ENCODE measurements at places on chromosomes 2 and 18. TPM values are rescaled to one million over a fixed set of nuclear protein-coding genes. Genes with fewer than 3 reads are reported as not detected.

The TM4SF20 gene
- total RNA-seq, result not detected

GRCh38 chr2:68031542-68032160, 31.2 kb downstream of the C1D start:
- no peak for DNase-seq

DNA sequence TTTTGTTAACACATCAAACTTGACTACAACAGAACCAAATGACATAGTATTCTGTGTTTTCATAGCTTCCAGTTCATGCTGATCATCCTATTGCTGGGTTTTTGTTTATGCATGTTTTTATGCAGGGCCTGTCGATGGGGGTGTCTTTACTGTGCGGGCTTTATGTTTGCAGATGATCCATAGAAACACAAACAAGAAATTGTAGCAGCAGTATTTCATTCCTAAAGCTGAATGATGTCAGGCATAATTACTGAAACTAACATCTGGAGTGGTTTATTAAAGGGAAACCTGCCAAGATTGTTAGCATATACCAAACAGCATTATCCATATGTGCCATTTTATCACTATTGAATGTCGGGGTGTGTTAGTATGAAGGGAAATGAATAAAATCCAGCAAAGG, 129.7 kb downstream of the PTPRM start:
- no peak for DNase-seq

GRCh38 chr2:197168705-197169104, 141.9 kb downstream of the ANKRD44 start:
- peak; percentile 88 for DNase-seq

DNA sequence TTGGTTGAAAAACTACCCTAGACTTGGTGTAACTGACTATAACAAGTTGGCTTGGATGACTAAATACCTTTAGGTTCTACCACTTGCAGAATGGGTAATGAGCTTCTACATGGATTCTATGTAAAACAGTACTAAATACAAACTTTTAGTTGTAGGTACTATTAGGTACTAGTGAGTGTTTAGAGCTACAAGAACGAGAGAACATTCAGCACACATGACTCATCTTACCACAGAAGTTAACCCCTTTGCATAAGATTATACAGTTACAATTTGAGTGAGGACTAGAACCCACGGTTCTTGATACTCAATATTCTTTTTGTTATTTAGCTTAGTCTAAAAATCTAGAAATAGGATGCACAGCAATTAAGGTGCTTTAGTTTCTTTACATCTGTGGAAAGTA, 101.7 kb upstream of the TFCP2L1 start:
- DNase-seq, result no peak
